Central memory CD8-positive, alpha-beta T cell (primary cell): ENCODE measurements at places on chromosomes 3 and 15.

GRCh38 chr15:83955806-83956265, 279.7 kb upstream of the GOLGA6L4 start:
- no peak for DNase-seq

- DNase-seq: no peak
These were observed 193.1 kb downstream of the SHQ1 start for GRCh38 chr3:72655131-72655551.

DNA sequence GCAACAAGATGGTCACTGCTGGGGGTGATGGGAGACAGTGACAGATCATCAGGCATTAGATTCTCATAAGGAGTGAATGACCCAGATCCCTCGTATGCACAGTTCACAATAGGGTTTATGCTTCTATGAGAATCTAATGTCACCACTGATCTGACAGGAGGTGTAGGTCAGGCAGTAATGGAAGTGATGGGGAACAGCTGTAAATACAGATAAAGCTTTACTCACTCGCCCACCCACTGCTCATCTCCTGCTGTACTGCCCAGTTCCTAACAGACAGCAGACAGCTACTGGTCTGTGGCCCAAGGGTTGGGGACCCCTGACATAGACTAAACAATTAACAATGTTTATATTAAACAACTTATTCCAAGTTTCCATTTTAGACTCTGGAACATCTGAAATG, 25.4 kb downstream of the IFT80 start:
- no peak for DNase-seq

- peak; percentile 29 for DNase-seq
These were observed 62.5 kb downstream of the MYO5A start for GRCh38 chr15:52466134-52466701.

DNA sequence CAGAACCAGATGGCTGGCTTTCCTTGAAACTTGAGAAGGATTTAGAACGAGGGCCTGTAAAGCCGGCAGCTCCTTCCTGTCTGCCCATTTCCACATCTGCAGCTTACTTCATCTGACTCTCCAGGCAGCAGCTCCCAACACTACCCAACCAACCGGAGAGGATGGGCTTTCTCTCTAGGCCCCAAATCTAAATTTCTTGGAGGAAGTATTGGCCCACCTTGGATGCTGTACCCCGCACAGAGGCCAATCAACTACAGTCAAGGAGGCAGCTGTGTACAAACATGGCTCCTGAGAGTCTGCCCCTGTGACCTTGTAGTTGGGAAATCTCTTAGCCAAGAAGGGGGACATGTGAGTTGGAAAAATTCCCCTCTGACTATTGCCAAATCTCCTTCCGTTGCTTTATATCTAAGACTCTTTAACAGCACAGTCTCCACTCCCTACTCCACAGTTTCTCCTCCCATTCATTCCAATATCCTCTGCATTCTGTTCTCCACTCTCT, 8.0 kb upstream of the ACAP2 start:
- no peak for DNase-seq

DNA sequence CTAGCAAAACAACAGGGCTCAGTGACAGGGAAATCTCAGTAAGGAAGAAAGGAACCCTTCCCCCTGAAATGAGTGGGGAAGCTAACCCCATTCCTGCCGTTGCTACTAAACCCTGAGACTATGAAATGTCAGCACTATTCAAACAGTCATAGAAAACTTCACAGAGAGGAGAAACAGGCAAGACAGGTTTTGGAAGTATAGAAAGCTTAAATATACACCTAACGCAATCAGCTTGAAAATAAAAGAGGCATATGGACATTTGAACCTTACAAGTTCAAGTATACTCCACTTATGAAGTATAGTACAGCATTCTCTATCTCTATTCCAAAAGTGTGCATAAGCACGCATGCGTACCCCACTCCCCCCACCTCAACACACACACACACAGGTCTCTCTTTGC, 17.6 kb upstream of the FRMD4B start:
- no peak for DNase-seq

GRCh38 chr3:10334042-10334441, 13.1 kb upstream of the SEC13 start:
- no peak for DNase-seq

- DNase-seq: no peak
These were observed 35.0 kb downstream of the ALCAM start for GRCh38 chr3:105401691-105402149.

- no peak for DNase-seq
These were observed 232.4 kb upstream of the WNT5A start for GRCh38 chr3:55719508-55719907.

DNA sequence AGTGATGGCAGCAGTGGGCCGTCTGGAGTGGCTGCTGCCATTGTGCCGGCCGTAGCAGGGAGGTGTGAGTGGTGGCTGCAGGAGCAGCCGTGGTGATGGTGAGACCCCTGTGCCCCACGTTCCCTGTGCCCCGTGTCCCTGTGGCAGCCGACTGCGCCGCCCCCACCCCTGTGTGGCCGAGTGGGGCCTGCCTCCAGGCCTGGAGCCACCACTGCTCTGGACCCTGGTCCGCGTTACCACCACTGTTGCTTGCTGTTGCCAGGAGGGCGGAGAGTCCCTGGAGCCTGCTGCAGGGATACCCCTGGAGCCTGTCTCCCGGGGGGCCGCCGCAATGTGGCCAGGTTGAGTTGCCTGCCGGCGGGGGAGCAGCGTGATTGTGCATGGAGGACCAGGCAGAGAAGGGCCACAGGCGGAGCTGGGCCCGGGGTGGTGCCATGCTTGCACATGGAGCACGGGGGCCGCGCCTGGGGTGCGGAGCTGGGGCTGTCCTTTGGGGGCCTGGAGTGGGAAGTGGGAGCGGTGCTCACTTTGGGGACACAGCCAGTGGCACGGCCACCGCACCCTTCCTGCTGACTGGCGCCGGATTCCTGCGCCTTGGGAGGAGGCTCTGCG, 50.1 kb downstream of the SLC6A20 start:
- DNase-seq: no peak

DNA sequence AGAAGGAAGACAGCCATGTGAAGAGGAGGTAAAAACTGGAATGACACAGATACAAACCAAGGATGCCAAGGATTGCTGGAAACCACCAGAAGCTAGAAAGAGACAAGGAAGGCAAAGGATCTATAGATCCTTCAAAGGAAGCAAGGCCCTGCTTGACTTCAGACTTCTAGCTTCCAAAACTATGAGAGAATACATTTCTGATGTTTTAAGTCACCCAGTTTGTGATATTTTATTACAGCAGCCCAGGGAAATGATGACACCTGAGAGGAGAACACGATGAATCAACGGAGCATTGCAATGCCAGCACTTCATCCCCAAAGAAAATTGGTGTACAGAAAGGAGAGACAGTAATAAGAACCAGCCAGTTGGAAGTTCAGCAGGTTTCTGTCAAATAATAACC, 116.3 kb downstream of the MAGI1 start:
- DNase-seq: no peak

DNA sequence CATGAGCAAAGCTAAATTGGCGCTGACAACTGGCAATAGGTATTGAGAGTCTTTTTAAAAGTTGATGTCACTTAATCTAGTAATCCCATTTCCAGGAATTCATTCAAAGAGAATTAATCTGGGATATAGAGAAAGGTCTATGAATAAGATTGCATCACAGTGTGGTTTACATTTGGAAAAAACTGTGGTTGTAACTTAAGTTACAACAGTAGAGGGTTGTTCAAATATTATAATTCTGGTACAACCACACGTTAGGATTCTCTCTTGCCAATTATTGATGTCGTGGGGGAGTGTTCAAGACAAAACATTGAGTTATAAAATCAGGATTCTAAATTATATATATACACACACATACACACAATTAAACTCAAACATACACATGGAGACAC, 79.8 kb downstream of the LIPC start:
- DNase-seq: no peak

- DNase-seq: no peak
These were observed 34.5 kb downstream of the FEM1B start for GRCh38 chr15:68311859-68312557.
